ENCODE measurements at places on chromosomes 3 and 15.

GRCh38 chr15:49644364-49644794 lies 23.5 kb downstream of the DTWD1 start:
- DNase-seq, result no peak

GRCh38 chr15:70463453-70463834 lies 299.9 kb downstream of the UACA start:
- DNase-seq, result no peak

DNA sequence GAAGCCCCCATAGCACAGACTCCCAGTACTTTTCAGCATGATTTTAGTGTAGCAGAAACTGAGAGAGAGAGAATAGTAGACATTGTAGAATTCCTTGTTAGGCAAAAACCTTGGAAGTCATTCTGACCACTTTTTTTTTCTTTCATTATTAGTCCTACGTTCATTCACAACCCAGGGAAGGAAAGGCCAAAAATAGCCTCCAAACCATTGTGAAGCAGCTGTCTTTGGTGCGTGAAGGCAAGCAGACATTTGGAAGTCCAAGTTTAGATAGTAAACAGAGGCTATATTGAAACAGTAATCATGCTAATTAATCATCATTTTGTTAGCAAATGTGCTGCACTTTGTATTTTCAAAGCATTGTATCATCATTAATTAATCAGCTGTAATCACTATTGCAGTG lies 34.5 kb downstream of the CCDC54 start:
- no peak for DNase-seq

- DNase-seq, result no peak
Observed at GRCh38 chr15:69391046-69391757, 22.9 kb upstream of the KIF23 start.

DNA sequence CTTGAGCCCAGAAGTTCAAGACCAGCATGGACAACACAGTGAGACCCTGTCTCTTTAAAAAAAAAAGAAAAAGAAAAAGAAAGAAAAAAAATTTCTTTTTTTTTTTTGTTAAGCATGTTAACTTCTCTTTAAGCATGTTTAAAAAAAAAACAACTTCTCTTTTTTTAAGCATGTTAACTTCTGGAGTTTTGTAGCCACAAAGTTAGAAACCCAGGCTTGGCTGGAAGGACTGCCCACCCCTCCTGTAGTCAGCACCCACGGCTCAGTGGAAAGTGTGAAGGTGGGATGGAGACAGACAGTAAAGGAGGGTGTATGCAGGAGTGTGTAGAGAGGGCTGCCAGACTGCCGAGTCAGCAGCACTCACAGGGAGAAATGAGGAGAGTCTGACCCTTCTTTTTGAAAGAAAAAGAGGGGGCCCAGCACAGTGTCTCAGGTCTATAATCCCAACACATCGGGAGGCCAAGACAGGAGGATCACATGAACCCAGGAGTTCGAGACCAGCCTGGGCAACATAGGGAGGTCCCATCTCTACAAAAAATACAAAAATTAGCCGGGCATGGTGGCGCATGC lies 33.2 kb downstream of the GOLGA8S start:
- no peak for DNase-seq

GRCh38 chr3:117752984-117753717 lies 1043.6 kb downstream of the TUSC7 start:
- DNase-seq, result no peak

- DNase-seq, result no peak
Observed at GRCh38 chr3:112463250-112463649, 36.0 kb downstream of the BTLA start.

DNA sequence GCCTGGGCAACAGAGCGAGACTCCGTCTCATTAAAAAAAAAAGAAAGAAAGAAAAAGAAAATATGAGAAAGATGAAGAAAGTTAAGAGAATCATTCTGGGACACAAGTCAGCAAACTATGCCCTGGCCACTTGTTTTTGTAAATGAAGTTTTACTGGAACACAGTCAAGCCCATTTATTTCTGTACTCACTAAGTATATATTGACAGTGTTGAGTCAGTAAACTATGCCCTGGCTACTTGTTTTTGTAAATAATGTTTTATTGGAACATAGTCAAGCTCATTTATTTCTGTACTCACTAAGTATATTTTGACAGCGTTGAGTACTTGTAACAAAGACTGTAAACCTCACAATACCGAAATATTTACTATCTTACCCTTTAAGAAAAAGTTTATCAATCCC lies 42.2 kb upstream of the SIN3A start:
- no peak for DNase-seq

GRCh38 chr15:99447497-99448371 lies 118.0 kb upstream of the MEF2A start:
- DNase-seq, result peak; percentile 48

DNA sequence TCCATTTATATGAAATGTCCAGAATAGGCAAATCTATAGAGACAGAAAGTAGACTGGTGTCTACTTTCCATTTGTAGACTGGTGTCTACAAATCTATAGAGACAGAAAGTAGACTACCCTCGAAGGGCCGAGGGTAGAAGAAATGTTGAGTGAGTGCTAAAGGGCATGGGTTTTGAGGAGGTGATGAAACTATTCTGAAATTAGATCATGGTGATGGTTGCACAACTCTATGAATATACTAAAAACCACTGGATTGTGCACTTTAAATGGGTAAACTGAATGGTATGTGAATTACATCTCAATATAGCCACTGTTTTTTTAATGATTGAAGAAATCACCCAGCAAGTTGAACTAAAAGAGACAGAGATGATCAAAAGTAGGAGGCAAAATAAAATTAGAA lies 27.9 kb downstream of the TP53BP1 start:
- DNase-seq, result no peak

DNA sequence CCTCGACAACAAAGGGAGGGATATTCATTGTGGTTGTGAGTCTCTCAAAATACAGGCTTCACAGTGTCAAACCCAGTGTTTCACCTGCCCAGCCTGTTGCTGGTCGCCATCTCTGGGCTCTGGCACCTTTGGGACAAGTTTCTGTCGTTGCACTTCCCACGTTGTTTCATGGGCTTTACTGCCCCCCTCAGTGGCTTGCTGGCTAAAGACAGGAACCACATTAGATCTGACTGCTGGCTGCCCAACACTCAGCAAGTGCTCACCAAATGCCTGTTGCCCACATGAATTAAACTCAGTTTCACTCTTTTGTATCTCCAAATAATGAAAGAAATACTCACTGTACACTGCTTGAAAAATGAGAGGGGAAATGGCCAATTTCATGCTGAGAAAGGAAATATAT lies 27.6 kb downstream of the FOXL2 start:
- DNase-seq, result no peak

- peak; percentile 21 for DNase-seq
Observed at GRCh38 chr15:36996538-36997181, 103.7 kb downstream of the MEIS2 start.

- no peak for DNase-seq
Observed at GRCh38 chr3:115139072-115139471, 8.0 kb downstream of the ZBTB20 start.

- DNase-seq, result no peak
Observed at GRCh38 chr3:88019024-88019423, 39.8 kb downstream of the CGGBP1 start.

DNA sequence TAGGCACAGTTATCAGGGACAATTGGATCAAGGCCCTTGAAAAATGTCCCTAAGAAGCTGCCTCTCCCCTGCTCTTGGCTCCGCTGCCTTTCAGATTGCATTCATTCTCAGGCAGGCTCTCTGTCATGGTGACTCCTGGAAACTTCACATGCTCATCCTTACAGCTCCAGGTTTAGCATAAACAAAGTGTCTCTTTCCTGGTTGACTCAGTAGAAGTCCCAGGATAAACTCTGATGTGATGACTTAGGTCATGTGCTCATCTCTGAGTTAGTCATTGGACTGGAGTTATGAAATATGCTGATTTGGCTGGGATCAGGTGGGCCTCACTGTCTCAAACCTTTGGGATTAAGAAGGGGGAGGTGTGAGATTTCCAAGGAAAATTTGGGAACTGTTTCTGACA lies 243.8 kb downstream of the ZNF621 start:
- DNase-seq, result peak; percentile 20

- no peak for DNase-seq
Observed at GRCh38 chr3:98008855-98009254, 26.3 kb downstream of the GABRR3 start.

DNA sequence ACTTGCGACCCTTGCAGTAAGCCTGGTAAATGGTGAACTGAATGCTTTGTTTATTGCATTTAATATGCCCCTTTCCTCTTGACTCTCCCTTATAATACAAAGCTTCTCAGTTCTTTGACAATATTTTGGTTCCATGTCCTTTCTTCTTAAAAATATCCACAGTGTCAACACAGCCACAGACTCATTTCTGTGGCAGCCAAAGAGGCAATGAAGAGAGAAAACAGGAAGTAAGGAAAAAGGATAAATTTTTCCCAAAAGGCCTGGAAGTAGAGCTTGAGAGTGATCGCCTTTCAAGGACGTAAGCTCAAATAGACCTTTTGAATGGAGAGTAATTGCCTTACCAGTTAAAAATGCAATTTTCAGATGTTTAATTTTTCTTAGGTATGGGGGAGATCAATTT lies 59.4 kb downstream of the PEX5L start:
- DNase-seq, result no peak

GRCh38 chr3:33795856-33796536 lies 2.4 kb upstream of the PDCD6IP start:
- no peak for DNase-seq

GRCh38 chr15:100340721-100341238 lies 995 bp downstream of the ADAMTS17 start:
- DNase-seq, result peak; percentile 11

- DNase-seq, result no peak
Observed at GRCh38 chr3:185717121-185717520, 107.7 kb downstream of the IGF2BP2 start.

DNA sequence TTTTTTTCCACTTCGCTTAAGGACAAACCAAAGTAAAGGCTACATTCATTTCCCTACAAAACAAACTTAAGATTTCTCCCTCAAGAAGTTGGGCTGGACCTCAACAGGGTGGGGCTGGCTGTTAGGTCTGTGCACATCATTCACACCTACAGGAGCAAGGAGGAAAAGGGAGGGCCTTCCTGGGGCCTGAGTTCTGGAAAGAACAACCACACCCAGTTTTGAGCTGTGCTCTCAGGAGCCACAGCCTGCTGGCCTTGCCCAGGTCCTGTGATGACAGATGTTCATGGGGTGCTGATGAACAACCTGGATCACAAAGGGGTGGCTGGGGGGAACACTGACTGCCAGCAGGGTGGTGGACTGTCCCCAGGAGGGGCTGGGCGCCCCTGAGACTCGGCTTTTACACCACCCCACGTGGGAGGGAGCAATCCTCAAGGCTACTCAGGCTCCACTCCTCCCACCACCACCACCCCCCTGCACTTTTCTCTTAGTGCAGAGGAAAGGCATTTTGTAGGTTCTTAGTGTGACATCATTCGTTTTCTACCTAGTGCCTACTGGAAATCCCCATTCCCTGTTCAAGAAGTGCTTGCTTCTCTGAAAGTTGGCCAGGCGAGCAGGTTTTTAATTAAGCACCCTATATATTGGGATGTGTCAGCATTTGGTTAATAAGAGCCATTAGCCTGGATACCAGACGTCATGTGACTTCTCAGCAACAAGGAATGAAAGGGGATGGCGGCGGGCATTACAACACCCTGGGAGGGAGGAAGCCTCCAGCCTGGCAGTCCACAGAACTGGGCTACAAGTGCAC lies 35.7 kb downstream of the CCNB2 start:
- DNase-seq, result no peak
